ENCODE measurements at places on chromosomes 7 and 10.

DNA sequence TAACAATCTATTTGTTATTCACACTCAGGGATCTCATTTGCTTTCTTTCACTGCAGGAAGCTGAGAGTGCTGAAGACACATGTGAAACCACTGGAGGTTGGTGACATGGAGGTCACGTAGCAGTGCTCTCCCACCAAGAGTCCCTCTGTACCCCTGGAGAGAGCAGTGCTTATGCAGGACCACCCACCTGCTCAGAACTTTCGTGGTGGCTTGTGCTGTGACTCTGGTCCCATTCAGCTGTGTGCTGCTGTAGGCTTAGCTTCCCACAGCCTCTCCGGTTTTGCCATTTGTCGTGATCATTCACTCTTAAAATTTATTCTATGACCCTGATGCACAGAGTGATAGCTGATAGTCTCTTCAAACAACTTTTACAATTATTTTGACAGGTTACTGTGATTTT lies 96.0 kb upstream of the RSU1 start:
- no peak for DNase-seq

GRCh38 chr10:48332871-48333216 lies 26.4 kb downstream of the MAPK8 start:
- no peak for DNase-seq

DNA sequence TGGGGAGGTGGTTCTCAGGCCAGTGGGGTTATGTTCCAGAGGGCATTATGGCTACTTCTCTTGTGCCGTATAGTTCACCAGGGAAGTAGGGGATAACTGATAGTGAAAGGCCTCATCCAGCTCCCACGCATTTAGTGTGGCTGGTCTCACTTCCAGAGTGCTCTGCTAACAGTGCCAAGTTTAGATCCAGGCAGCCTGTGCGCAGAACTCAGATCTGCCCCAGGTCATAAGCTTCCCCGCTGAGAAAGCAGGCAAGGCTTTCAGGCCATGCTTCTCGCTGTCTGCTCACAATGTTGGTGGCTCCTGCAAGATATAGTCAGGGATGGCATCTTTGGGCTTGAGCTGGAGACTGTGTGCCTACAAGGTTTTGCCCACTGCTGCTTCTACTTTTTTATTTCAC lies 11.3 kb downstream of the AGK start:
- no peak for DNase-seq

- no peak for DNase-seq
These were observed 16.3 kb upstream of the ABLIM1 start for GRCh38 chr10:114674346-114674745.

DNA sequence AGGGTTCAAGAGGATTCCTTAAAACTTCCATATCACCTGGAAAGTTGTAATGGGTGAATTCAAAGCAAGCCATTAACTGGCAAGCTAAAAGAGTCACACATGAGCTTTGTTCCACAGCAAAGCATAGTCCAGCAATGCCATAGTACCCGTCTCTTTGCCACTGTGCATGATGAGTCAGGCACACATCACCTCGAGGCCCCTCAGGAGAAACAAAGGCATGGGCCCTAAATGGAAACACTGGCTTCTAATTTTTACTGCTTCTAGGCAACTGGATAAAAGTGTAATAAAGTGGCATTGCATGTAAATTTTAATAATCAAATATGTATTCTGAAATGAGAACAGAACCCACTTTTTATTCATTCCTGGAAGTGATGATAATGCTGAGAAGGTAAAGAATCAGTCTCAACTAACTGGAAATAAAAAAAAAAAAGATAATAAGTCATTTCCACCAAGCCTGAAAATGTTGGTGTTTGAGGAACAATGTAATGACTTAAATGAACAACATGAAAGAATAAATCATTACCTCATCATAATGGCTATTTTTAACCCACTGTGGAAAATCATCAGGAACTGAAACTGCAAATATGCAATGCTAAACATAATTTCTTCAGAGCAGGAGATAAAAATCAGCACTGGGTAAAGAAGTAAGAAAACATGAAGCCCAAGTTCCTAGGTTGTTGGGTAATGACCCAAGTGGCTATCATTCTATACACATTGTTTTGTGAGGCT lies 104.9 kb downstream of the CDK6 start:
- DNase-seq: no peak

GRCh38 chr7:158244873-158245723 lies 342.5 kb downstream of the PTPRN2 start:
- no peak for DNase-seq

DNA sequence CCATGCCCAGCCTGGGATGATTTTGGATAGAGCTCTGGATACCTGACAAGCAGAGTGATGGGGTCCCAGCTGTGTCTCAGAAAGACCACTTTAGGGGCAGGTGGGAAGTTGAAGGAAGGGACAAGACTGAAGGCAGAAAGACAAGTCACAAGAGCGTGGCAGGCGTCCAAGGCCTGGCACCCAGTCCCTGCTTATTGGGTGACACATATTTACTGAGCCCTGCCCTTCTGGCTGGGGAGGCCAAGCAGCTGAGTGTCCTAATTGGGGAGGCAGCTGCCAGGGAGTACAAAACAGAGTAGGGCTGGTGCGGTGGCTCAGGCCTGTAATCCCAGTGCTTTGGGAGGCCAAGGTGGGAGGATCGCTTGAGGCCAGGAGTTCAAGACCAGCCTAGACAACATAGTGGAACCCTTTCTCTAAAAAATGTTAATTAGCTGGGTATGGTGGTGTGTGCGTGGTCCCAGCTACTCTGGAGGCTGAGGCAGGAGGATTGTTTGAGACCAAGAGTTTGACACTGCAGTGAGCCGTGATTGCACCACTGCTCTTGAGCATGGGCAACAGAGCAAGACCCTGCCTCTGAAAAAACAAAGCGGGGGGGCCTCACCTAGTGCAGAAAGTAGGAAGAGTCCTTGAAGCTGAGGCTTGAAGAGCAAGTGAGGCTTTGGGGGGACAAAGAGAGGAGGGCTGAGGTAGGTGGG lies 53.0 kb upstream of the GTF2I start:
- DNase-seq: no peak

- no peak for DNase-seq
These were observed 265.2 kb downstream of the RPS24 start for GRCh38 chr10:78298835-78299234.

DNA sequence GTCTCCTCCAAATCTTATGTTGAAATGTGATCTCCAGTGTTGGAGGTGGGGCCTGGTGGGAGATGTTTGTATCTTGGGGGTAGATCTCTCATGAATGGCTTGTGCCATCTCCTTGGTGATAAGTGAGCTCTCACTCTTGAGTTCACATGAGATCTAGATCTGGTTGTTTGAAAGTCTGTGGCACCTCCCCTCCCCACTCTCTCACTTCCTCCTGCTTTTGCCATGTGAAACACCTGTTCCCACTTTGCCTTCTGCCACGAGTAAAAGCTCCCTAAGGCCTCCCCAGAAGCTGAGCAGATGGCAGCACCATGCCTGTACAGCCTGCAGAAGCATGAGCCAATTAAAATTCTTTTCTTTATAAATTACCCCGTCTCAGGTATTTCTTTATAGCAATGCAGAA lies 23.5 kb downstream of the TMEM229A start:
- no peak for DNase-seq

DNA sequence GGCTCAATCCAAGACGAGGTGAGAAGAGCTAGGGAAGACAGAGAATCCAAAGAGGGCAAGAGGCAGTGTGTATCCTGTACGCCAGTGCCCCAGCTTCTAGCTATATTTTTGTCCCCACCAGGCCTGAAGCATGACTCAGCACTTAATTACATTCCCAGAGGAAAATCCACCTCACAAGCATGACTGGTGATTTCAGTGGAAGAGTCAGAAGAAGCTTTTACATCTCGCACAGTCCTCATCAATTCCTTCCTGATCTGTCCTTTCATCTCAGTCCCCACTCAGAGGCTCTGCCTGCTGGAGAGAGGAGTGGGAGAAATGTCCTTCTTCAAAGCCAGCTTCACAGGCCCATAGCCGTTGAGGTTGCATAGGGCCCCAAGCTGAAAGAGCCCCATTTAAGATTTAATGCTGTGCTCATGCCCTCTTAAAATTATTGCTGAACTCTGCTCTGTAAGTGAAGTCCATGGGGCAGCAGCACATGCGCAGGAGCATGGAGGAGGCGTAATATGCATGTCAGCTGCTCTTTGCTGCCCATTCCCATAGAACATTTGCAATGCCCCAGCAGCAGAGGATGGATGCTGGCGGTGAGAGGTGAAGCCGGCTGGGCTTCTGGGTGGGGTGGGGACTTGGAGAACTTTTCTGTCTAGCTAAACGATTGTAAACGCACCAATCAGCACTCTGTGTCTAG lies 39.0 kb upstream of the AOAH start:
- no peak for DNase-seq

DNA sequence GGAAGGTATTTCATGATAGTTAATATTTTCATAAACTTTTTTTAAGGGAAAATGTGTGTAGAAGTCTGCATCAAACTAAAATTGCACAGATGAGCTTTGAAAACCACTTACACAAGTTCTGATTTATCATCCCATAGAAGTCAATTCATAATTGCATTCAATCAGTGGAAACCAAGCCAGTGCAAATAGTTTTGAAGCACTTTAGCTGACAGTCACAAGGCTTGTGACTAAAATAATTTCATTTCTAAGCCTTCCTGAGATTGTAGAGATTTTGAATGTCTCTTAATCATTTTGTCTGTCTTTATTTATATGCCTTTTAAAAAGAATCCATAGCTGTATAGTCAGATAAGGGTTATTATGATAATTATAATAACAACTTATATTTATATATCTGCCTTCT lies 41.4 kb downstream of the EXOC4 start:
- DNase-seq: no peak

- no peak for DNase-seq
These were observed 17.1 kb upstream of the CPA1 start for GRCh38 chr7:130363026-130363847.

GRCh38 chr10:104559935-104560334 lies 81.2 kb upstream of the SORCS3 start:
- DNase-seq: no peak

DNA sequence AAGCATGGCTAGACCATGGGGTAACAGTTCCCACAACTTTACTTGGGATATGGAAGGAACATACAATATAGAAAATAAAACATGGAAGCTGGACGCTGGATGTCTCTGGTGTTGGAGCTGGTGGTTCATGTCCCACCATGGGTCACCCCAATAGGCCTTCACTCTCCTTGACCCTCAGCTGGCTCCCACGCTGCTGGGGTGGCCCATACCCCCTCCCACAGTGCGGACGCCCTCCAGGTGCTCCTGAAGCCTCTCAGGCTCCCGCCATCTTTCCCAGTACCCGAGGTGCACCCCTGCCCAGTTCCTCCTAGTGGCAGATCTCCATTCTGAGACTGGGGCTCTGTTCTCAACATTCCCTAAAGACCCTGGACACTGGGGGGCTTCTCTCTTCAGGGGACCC lies 5.8 kb upstream of the CPA1 start:
- DNase-seq: no peak

- peak; percentile 40 for DNase-seq
These were observed 39.7 kb upstream of the TNKS2 start for GRCh38 chr10:91758303-91759146.

- no peak for DNase-seq
These were observed 73.4 kb upstream of the CTBP2 start for GRCh38 chr10:125233726-125234125.

DNA sequence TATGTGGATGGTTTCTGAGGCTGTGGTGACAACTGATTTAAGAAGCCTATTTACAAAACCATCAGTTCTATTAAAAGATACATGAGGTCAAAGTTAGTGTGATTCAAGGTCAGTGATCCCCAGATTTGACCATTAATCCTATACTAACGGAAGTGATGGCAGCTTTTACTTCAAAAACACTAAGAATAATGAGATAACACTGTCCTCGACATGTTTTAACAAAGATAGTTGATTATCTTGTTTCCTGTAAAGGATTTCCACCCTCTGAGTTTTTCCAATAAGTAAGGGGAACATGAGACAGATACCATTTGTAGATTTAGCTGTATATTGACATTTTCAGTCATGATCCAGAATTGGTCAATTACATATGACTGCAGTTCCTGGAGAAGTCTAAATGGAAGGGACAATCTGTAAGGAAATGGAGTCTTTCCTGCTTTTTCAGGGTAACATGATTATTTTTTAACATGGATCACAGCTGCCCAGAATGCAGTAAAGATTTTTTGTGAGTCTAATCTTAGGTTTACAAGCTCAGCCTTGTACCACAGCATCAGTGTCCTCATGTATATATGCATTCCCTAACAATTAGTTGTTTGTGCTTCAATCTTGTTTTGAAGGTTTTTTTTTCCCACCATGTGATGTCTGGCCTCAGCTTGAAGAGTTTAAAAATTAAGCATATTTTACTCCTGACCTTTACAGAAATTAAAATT lies 188.0 kb downstream of the PPP1R9A start:
- no peak for DNase-seq

DNA sequence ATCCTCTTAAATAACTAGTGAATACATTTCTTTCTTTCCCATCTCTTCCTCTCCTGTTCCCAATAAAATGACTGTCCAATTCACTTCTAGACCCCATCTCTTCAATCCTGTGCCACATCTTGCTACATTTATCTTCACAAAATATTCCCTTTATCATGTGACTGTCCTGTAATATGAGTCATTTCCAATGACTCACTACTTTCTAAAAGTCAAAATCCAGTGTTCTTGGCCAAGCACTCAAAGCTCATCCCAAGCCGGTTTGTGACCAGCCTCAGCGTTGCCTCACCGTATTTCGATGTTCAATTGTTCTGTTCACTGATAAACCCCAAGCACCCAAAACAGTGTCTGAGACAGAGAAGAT lies 104.7 kb downstream of the PARD3 start:
- DNase-seq: no peak

DNA sequence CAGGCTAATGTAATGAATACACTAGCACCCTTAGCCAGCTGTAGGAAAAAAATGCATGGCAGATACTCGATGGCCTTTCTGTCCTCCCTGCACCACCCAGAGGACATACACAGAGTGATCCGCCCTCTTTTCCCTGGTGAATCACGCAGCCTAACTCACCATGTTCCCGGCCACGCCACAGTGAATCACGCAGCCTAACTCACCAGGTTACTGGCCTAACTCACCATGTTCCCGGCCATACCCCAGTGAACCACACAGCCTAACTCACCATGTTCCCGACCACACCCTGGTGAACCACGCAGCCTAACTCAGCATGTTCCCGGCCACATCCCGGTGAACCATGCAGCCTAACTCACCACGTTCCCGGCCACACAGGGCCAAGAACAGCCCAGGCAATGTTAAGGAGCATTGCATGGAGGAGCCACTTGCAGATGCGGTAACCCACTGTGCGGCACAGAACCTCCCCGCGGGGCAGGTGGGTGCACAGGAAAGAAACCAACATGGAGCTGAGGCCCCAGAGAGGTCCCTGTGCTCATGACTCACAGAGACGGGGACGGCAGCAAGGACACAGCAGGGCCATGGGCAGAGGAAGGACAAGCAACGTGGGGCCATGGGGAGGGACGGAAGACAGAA lies 508.5 kb downstream of the DNAJB6 start:
- DNase-seq: no peak

- DNase-seq: no peak
These were observed 897.0 kb upstream of the CELF2 start for GRCh38 chr10:10120671-10121070.

DNA sequence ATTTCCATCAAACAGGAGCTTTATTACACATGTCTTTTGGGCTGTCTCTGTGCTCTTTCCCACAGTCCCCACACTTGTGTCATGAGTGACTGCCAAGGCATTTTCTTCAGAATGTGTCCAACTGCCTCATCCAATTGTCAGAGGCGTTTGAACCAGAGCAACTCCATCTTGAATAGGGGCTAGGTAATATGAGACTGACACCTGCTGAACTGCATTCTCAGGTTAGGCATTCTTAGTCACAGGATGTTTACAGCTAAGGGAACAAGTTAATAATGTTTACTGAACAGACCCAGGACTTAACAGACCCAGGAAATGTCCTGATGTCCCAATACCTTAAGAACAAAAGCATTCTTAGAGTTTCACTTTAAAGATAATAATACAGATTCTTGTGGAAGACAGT lies 595.5 kb downstream of the REEP3 start:
- no peak for DNase-seq
